ENCODE measurements at places on chromosomes 7 and 10. TPM values are rescaled to one million over a fixed set of nuclear protein-coding genes. Genes with fewer than 3 reads are reported as not detected.

DNA sequence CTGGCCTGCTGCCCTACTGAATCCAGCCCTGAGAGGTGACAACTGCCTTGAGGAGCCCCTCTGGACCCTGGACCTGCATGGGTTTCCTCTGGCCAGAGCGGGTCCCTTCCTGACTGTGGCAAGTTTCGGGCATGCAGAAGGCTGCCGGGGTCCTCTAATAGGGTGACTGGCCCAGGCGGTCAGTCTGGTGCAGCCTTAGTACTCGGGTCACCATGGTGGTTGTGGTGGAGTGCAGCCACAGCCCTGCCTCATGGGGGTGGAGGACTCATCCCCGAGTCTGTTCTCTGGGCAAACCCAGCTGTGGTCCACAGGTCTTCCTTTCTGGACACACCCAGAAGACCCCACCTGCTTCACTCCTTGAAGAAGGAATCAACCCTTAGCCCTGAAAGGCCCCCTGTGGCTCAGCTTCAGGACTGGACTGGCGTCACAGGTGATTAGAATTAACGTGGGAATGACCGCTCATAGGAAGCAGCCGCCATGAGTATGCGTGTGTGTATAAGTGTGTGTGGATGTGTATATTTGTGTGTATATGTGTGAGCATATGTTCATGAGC, 28.7 kb downstream of the RAMP3 start:
- no peak for DNase-seq

GRCh38 chr10:79098596-79099015, 29.8 kb downstream of the ZMIZ1 start:
- DNase-seq, result no peak

GRCh38 chr10:106500041-106500924, 664.2 kb downstream of the SORCS1 start:
- DNase-seq, result no peak

Gene CPVL
- 5.6 TPM for total RNA-seq

DNA sequence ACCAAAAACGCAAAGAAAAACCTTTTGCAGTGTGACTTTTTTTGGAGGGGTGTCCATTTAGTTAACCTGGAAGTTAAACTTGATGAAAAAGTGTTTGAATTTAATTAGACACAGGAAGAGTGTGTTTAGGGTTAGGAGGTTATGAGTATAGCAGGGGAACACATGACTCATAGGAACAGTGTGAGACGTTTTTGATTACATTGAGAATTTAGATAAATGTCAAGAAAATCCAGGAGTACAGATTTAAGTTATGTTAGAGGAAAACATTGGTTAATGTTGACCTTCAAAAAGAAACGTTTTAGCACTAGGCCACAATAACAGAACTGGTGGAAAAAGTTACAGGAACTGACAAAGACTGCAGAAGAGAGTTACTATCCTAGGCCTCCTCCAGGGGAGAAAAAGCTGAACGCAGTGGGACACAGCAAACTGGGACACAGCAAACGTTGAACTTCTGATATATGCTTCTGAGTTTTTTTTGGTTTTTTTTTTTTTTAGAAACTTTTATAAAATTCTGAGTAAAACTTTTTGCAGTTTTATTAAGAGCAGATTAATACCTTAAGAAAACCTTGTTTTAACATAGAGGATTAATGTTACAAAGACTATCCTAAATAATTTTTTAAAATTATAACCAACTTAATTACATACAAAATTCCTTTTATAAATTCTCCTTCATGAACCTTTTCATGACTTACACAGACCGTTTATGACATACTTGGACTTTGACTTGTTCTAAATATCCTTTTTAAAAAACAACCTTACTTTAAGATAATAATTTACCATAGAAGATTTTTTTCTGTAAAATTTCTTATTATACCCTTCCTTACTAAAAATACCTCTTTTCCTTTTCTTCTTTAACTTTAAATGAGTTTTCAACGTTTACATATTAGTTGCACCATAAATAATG, 22.2 kb downstream of the LANCL2 start:
- DNase-seq, result no peak
